ENCODE measurements at places on chromosomes 16 and 17.
A peak's percentile ranks its signal among the peaks of the same experiment; 100 is the strongest.

DNA sequence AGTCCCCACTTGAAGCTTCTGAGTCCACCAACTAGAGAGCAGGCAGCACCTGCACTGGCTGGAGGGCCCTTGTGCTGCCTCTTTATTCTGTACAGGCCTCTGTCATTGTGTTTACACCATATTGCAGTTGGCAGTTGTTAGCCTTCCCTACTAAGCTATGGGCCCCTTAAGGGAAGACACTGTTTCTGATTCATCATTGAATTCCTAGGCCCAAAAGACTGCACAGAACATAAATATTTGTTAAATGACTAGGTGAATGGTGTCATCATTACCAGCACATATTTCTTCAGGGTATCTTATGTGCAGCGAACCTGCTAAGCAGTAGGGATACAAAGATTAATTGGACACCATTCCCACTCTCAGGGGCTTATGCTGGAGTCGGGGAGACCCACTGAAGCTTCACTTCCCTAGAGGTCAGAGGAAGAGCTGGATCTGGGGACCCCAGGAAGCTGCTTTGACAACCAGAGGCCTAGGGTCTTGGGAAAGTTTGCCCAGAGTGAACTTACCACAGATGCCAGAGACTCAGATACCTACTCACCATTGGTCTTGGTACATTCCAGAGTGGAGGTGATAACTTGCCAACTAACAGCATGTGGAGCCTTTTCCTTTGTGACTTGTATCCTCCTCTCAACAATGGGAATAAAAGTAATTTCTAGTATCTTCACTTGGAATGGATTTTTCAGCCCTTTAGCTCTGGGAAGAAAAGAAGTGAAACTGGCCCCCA is 28.7 kb upstream of the DDX52 start:
- no peak for DNase-seq

GRCh38 chr17:28985950-28986713 is 19.7 kb downstream of the SEZ6 start:
- no peak for DNase-seq

DNA sequence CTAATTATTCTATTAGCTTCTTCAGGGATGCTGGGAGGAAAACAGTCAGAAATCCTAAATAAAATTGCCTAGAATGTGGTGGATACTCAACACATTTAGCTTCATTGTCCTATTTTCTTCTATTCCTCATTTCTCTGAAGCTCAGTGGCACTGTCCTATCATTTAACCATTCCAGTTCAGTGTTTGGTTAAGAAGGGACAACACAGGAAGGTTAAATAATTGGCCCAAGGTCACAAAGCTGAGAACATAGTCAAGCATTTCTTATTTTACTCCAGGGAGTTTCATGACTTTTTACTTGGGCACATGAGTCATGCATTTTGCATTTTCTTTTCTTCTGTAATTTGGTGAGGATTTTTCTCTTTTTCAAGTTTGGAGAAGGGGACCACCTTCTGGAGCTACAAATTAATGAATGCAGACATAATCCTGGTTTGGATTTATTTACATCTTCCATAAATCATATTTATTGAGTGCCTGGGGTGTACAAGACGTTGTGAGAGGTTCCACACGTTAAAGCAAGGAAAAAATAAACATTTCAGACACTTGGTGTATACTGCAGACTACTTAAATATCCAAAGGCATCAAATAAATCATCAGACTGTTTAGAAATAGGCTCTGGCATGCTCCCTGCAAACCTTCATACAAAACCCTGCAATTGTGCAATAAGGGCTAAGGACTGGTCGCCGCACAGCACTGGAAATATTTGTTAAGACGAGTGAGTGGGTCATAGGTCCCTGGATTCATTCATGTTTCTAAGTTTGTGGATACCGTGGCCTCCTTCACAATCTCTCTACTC is 263.9 kb downstream of the MAF start:
- DNase-seq = no peak

DNA sequence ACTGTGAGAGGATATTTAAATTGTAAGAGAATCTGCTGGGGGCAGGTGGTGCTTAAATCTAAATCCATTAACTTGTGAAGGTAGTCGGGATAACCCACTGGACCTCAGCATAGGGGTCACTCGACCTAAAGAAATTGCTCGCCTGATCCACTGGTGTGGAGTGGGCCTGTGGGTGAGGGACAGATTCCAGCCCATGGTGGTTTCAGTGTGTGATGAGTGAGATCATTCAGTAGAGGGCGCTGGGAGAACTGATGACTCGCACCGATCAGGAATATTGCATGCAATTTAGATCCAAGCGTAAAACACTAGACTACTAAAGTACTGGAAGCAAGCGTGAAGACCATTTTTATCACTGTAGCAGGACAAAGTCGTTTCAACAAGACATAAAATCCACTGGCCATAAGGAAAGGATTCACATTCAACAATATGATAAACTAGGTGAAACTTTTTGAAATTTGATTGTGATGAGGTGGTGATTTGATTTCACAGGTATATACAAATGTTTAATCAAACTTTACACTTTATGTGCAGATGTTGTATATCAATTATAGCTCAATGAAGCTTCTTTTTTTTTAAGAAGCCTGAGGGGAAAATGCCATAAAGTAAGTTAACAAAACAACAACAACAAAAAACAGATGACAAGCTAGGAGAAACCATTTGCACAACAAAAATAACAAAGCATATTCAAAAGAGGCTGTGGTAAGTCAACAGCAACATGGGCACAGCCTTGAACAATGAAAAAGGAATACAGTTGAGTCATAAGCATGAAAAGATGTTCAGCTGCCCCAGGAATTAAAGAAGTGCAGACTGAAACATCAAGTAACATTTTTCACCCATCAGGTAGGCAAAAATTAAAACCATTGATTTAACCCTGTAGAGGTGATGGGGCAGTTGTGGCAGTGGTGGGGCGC is 7.5 kb upstream of the TMEM170A start:
- DNase-seq = peak; percentile 68

DNA sequence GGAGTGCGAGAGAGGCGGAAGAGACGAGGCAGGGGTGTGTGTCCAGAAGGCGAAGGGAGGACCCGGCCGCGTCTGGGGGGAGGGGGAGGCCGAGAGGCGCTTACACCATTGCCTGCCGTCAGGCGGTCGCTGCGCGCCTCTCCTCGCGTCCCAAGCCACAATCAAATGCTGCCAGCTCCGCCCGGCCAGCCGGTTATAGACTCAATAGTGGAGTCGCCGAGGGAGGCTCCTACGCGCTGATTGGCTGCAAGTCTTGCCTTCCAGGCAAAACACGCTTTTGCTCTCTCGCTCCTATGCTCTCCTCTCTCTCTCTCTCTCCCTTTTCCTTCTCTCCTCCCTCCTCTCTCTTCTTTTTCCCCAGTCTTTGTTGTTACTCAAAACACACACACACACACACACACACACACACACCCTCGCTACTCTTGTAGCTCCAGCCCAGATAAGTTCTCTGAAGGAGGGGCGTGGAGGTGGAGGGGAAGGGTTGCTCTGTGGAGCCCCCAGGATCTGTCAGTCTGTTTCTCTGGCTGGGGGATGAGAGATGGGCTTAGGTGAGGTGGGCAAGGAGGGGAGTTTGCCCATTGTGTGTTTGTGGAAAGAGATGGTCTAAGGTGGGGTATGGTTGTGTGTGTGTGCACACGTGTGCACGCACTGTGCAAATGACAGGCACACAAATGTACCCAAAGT is at the start of gene DLX3:
DLX3 (minus strand) TSS at position 170 of the 684 bp plus-strand sequence. CDS start 226 bp downstream, outside the sequence.
- DNase-seq = peak; percentile 24

- DNase-seq = no peak
Observed at GRCh38 chr17:4342535-4342934, 23.9 kb downstream of the UBE2G1 start.

GRCh38 chr17:50170662-50171370 is 5.0 kb downstream of the SGCA start:
- DNase-seq = no peak

GRCh38 chr17:37050920-37051319 is 102.2 kb downstream of the AATF start:
- no peak for DNase-seq

DNA sequence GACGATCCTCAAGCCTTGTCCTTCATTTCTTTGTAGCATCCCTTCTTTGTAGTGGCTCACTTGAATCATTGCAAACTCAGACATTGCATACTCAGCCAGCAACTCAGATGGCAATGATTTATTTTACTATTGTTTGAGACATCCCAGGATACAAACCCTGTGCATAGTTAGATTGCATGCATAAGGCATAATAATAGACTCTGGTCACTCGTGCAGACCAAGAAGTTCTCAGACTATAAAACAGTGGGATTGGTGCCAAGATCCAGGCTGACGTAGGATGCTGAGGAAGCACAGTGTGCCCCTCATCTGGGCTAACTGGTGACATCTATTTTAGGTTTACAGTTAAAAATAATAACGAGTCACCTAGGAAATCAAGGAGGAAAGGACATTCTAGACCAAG is 142.3 kb downstream of the PMP22 start:
- no peak for DNase-seq

DNA sequence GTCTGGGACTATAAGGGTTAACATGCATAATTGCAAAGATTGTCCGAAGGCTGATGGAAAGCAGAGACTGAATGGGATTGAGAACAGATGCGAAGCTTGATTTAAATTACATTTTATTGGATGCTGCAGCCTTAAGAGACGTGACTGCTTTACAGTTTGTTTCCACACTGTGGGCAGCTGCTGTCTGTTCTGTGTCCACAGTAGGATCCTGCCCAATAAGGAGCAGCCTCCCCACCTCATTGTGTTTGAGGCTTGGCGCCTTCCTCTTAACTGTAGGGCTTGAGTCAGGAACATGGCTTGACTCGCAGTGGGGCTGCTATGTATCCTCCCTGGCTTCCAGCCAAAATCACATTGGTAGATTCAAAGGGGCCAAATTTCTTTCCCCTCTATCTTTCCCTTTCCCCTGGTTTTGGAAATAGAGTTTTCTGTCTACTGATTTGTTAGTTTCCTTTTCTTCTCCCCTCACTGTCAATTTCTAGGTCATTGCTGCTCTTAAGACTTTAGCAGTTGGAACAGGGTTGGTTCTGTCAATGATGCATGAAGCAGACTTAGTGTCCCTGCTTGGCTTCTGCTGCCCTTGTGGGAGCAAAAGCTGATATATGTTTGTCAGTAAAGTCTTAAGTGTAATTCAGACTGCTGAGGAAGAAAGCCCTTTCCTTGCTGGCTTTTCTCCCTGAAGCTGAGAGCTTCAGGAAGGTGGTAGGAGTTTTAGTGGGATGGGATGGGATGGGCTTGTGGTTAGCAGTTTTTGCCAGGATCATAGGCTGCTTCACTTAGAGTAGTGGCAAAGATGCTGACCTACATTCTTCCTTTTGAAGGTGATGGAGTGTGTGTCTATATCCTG is 5.0 kb upstream of the RARA start:
- DNase-seq = no peak

GRCh38 chr17:58316260-58316960 is 12.2 kb downstream of the TSPOAP1 start:
- no peak for DNase-seq

- DNase-seq = peak; percentile 76
Observed at GRCh38 chr16:11640987-11641817, 27.1 kb upstream of the SNN start.

DNA sequence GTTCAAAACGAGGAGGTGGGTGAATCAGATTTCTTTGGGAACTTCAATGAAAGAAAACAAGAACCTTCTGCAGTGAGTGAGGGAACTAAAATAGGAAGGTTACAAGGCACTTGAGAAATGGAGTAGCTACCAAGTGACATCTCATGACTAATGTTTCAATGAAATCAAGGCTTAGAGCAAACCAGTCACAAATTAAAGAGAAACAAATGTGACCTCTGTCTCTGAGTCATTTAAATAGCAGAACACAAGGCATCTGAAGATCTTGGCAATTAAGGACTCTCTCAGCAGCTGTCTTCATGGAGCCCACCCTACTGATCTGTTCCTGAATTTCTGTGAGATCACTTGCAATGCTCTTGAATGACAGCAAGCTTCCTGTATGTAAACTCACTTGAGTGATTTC is 109.5 kb downstream of the CDH11 start:
- no peak for DNase-seq

DNA sequence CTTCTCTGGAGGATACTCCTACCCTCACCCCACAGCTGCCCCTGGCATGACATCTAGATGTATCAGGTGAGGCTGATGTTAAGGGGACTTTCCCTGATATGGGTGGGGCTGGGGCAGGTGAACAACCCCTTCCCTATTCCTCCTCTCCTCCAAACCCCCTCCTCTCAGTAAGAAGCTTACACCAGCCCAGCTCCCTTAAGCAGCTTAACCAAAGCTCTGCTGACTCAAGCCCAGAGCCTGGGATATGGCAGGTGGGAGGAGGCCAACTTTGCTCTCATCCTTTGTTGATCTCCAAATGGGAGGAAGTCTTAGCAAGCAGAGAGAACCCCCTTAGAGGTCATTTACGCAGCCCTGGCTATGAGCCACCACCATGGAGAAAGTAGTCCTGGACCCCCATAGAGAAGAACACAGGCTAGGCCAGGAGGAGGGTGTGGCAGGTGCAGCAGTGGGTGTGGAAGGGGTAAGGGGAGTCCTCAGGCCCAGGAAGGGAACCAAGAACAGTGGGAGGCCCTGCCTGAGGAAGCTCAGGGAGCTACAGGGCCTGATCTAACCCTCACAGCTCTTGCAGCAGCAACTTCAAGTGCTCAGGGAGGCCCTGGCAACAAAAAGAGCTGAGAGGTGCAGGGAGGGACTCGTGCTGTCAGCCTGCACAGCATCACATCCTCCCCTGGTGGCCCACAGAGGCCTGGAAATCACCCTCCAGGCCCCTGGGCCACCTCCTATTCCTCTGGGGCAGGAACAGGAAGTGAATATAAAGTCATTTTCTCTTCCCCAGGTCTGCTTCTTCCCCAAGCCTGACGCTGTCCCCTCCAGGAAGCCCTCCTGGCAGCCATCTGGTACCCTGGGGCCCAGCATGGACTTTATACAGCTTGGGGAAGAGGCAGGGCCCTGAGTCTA is 2.9 kb downstream of the UNC119 start:
- DNase-seq = peak; percentile 83

GRCh38 chr17:42276359-42276608 is at the start of gene STAT5B:
Gene STAT5B, minus strand, starts transcription at chr17:42276391. Its CDS starts 44,264 bp downstream, at chr17:42232127.
- peak; percentile 71 for DNase-seq

DNA sequence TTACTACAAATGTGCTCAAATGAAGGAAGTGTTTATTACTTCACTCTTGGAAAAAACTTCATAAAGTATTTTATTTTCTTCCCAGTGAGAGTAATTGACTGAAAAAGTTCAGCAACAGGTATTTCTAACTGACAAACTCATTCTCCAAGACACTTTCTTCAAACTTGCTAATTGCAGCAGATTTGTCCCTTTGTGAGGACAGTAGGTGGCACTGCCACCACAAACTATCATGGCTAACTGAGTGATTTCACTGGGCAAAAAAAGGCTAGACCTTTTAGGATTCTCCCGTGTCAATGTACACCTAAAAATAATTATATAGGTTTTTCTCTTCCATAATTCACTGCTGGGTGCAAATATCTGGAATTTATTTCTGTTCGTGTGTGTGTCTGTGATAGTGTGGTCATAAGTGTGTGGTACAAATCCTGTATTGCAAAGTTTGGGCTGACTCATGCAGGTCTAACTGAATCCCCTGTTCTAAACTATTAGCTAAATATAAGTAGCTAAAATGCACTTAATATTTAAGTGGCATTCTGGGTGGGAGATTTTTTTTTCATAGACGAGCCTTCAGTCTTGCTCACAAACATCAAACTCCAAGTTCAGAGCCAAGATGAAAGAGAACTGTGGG is 3.9 kb downstream of the HS3ST3A1 start:
- DNase-seq = peak; percentile 68
